ENCODE measurements at places on chromosomes 2 and 18.

GRCh38 chr2:223929571-223930102, 15.5 kb downstream of the WDFY1 start:
- DNase-seq = no peak

DNA sequence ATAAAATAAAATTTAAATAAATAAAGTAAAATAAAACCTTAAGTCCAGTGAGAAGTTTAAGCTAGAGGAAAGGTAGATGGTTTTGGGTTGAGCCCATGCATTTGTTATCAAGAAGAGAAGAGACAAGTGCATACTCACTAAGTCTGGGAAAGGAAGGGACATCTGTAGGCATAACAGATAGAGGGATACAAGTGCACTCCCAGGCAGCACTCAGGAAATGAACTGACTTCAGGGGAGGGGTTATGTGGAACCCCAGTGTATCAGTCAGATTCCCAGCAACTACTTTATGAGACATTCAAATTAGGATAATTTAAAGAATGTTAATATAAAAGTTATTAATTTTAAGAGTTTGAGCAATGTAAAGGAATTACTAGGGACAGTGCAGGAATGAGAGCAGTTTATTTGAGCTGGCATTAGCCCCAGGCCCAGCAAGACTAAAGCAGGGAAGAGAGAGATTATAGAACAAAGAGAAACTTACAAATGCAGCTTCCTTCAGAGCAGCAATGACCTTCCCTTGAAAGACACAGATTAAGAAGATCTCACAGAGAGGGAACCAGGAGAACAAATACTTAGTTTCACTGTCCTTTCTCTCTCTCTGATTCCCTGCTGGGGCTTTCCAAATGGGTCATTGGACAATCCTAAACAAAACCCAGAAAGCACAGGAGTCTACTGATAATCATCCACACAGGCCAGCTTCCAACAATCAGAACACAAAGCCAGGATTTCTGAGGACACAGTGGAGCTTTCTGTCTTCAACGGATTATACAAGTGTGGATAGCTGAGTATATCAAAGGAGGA, 109.7 kb downstream of the ERBB4 start:
- DNase-seq = no peak

DNA sequence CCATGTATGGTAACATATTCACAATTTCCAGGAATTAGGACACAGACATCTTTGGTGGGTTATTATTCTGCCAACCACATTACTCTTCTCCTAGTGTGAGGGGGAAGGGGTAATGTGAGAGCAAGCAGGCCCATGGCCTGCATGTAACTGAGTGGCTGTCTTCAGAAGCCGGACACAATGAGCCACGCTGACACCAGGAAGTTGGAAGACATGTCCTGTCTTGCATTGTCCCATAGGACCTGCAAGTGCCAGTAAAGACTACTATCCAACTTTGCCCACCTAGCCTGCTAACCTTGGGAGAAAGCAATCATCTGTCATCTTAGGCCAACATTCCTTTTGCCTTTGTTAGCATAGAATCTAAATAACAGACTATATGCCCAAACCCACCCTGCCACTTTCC, 86.2 kb upstream of the SH3BP4 start:
- DNase-seq = no peak

DNA sequence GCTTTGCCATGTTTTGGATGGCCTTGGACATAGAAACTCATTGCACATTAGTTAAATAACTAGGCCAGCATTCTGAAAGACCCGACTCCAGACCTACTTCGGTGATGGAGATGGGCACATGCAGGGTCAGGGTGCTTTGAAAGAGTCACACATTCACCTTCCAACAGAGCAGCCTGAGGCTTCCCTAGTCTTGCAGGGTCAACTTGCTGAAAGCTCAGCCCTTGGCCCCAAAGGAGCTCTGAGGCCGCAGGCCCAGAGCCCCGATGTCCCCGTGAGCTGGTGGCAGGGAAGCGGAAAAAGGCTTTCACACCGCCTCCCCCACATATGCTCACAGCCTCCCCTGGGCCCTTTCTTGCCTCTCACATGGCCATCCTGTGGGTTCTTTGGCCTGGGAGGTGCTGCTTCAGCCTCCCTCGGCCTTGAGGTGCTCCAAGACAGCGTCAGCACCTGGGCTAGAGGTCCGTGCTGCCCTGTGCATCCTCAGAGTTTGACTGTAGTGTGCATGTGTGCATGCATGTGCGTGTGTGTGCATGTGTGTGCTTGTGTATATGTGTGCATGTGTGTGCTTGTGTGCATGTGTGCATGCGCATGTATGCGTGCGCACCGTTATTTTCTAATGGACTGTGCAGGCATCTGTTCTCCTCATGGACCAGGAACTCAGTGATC, 21.6 kb downstream of the LDLRAD4 start:
- no peak for DNase-seq

DNA sequence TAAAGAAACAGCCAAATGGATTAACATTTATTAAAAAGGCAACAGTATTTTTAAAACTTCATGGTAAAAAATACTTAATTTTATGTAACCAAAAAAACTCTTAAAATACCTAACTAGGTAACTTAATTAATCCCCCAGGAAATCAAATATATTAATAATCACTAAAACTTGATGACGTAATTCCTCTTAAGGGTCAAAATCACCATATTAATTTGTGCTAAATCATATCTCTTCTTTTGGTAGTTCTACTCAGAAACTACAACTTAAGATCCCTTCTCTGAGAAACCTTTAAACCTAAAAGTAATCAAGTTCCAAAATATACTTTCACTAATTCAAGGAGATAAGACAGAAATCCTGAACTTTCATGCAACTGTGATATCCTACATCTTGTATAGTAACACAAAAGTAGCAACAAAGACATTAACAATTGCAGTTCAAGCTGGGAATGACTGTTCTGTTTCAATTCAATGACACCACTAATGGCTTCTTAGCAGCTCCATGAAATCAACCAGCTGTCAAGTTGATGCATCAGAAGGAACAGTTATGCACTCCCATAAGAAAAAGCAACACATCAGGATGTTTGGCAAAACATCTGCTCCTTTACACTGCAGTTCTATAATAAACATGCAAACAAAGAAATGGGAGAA, 4.0 kb downstream of the BAZ2B start:
- DNase-seq = no peak

GRCh38 chr2:88959480-88960204, 268.2 kb downstream of the RPIA start:
- no peak for DNase-seq

- DNase-seq = no peak
Observed at GRCh38 chr18:28846958-28847357, 670.0 kb upstream of the CDH2 start.

DNA sequence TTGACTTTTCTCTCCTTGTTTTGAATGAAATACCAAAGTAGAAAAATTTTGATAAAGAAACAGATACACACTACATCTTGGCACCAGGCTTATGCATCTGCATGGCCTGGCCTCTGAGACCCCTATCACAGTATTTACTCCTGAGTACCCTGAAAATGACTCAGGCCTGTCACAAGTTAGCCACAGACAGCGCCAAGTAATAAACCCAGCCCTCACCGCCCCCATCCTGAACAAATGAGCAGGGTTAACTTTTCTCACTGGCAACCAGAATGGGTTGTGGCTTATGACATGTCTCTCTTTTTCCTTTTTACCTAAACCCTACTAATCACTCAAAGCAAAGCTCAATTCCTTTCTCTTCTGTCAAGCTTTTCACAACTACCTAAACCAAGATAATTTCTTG, 35.3 kb downstream of the SPRED2 start:
- DNase-seq = no peak

DNA sequence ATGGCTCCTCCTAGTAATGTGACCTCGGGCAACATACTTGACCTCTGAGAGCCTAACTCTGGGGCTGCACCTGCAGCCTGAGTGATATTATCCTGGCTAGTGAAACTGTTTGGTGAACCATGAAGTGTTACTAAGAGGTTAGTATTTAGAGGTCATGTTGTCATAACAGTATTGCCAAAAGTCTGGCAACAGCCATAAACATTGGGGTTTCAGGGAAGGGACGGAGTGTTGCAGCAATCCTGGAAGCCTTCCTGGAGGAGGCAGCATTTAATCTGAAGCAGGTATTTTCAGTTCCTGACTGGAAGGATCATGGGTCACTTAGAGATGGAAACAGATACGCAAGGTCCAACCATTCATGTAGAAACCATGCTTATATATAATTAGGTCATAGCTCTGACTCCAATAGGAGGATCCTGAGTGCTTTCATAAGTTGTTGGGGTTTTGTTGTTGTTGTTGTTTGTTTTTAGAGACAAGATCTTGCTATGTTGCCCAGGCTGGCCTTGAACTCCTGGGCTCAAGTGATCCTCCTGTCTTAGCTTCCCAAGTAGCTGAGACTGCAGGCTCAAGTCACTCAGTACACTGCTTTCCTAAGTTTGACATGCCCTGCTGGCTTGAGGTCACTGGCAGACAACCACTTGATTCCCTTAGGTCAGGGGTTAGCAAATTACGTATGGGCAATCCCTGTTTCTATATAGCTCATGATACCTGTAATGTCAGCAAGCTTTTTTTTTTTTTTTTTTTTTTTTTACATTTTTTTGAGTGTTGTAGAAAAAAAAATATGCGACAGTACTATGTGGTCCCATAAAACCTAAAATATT, 21.5 kb downstream of the GPR39 start:
- DNase-seq = no peak

- DNase-seq = no peak
Observed at GRCh38 chr2:73830871-73831401, 2.2 kb downstream of the STAMBP start.

DNA sequence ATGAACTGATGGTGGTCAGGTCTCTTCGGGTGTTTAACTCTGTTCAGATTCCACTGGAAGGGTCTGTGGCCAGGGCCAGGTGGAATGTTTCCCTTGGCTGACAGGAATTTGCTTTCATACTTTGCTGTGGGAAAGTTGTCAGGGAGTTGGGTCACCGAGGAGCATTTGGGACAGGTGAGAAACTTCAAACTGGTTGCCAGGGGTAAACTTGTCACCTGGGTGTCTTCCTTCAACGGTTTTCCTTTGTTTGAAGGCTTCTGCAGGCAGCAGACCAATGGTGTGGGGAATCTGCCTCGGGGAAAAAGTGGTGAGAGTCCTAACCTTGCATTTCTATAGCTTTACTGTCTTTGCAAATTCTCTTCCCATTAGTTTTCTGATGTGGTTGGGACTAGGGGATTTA, 92.2 kb downstream of the TGFA start:
- no peak for DNase-seq

- DNase-seq = no peak
Observed at GRCh38 chr18:67919316-67919715, 402.8 kb upstream of the DSEL start.

DNA sequence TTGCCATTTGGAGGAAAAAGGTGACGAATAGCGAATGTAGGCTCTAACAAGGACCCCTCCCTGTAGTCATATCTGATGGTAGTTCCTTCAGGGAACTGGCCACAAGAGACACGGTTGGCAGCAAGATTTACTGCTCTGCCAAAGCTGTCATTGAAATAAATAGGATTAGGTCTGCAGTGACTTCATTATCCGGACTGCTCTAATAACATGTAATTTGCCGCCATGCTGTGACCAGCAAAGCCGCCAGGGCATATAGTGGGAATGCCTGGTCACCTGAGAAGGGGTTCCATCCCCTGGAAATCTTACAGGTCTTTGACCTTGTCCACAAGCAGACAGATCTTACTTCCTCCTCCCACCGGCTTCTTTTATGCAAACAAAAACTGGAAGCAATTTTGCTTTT, 59.4 kb upstream of the LAPTM4A start:
- DNase-seq = no peak

DNA sequence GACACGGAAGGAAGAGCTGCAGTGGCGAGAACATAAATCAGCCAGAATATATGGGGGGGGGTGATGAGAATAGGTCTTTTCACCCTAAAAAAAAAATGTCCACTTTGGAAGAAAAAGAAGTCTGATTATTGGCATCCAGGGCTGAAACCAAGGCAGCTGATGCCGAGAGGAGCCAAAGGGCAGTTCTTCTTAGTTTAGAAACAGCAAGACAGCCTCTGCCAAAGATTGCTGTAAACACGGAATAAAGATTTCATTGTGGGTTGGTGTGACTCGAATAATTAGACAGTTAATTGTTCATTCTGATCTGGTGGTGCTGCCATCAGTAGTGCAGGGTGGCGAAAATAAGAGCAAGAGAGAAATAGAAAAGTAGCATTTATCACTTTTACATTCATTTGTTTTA, 3.5 kb downstream of the CDH20 start:
- no peak for DNase-seq

DNA sequence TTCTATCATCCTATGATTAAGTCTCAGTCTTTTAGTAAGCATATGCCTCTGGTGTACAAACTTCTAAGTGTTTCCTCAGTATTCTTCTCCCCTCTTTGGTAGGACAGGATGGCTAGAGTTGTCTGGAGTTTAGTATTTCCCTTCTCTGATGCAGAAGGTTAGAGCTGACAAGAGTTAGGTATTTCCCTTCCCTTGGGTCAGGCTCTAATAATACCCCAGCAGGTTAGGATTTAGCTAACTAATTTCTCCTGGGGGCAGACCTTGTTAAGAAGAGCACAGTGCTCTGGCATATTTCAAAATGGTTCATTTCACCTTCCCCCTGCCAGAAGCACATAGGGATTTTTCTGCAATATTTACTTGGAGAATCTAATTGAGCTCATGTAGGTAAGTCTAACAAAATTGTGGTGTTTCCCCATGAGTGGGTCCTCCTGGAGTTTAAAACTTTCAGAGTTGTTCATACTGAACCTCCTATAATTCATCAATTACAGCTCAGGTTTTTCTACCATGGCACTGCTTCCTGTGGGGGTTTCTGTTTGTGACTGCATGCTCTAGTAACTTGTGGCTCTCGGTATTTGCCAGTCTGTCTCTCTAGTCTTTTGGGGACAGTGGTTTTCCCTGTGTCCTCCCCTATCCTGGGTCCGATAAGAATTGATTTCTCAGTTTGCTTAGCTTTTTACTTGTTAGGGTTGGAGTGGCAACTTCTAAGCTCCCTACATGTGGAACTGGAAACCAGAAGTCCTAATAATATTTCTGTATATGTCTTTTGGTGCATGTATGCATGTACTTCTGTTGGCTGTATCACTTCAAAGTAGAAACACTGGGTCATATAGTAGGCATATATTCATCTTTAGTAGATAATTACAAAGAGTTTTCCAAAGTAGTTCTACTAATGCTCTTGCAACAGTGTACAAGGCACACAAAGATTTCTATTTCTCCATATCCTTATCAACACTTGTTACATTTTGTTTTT, 77.7 kb downstream of the GDF7 start:
- DNase-seq = no peak

DNA sequence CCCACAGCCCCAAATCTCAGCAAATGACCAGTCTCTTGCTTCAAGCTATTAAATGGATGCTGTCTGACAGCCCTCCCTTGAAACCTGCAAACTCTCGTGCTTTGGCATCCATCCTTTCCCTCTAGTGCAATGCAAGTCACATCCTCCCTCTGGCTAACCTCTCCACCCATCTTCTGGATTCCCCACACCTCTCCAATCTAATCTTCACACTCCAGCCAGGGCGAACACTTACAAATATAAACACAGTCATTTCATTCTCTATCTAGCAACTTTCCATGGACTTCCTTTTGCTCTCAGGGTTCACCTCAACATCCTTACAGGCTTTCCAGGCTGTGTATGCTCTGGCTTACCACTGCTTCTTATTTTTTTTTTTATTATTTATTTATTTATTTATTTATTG, 10.1 kb upstream of the NARS1 start:
- no peak for DNase-seq

All from stimulated activated CD4-positive, alpha-beta T cell treated with anti-CD3 and anti-CD28 coated beads, Interleukin-1b, Interleukin-23, amount 100 ng/mL, for 1 hour (primary cell).